Stimulated activated CD8-positive, alpha-beta memory T cell treated with anti-CD3 and anti-CD28 coated beads, Interleukin-7, amount 100 ng/mL, for 4 hours (primary cell): ENCODE measurements at places on chromosomes 12 and 14.

DNA sequence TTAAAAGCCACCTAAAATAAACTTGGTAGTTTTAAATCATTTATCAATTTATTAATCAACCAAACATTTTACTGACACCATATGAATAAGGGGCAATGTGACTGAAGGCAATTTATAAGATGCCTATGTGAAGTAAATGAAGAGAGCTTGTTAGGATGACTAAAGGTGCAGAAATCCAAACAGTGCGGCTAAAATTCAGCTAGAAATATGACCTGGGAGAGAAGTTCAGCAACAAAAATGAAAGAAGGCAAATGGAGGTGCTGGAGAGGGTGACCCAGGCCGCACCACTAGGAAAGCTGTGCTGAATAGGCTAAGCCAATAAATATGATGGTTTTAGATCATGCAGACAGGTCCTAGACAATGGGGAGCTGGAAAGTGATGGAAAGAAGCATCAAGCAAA lies 403.7 kb downstream of the BTG1 start:
- DNase-seq = no peak

DNA sequence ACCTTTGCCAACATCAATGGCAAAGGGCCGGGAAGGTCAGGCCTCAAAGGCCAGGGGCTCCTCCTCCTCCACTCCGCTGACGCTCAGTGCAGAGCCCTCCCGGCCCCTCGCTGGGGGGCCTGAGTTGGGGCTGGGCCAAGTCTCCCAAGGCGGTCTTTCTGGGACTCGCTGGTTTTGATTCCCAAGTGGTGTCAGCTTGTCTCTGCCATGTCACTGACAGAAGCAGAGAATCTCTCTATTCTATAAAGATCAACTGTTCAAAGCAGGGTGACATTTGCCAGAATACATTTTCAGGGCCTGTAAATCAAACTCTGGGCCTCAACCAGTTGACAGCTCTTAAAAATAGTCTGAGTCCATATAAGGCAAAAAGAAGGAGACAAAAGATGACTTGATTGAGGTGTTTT lies 75.9 kb downstream of the CCDC88C start:
- DNase-seq = no peak

DNA sequence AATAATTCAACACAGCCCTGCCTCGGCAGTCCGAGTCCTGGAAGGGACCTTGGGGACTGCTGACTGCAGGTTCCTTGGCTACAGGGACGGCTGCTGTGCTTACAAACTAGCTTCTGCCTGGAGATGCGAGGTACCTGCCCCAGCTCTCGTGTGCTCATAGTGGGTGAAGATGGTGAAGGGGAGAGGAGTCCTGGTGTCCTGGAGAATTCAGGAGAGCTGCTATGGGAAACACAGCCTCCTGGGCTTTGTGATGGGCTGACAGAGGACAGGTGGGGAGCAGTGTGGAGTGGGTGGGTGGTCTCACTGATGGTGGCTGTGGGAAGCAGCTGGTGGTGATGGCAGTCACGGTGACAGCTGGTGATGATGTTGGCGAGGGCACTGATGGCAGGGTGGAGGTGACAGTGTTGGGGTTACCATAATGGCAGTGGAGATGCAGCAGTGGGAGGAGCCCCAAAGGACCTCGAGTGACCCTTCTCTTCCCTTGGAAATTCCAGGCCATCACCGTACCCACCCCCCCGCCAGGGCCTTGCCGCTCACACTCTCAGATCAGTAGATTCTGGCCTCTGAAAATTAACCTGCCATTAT lies 32.8 kb downstream of the HVCN1 start:
- no peak for DNase-seq

DNA sequence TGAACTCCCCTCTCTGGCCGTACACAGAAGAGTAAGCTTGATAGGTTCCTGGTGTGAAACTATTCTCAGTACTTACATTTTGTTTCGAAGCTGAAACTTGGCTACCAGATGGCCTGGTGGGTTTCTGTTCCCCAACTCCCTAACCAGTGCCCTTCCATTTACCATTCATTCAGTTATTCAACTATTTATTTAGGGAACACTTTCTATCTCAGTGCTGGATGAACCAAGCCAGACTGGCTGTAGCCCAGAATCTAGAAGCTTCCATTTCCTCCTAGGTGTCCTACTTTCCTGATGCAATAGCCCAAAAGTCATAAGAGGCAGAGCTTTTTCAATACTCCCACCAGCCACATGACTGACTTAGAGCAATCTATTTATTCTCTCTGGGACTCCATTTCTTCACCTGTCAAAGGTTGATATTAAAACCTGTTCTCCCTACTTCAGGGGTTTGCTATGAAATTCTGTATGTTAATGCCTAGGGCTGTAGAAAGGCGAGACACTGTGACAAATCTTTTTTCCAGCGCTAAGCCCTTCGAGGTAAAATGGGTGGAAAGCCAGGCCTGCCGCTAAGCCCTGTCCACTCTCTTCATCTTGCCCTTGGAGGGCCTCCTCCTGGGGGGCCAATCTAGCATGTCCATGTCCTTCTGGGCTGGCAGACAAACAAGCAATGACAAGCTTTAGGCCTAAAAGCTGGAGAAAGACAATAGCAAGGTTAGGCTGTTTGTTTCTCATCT lies 8.1 kb upstream of the IRF2BPL start:
- DNase-seq = no peak

DNA sequence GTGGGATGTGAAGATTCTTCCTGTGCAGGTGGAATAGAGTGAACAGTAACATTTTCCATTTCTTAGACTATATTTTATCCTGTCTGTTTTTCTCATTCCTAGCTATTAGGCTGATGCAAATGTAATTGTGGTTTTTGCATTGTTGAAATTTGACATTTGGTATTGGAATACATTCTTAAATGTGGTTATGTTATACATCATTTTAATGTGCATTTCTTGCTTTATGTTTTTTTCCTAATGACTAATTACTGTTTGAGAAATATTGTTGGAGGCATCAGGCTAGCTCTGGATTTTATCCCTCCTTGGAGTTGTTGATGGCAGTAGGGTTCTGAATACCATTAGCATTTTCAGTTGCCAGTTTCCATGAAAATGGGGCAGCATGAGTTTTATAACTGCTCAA lies 75.9 kb upstream of the GNG2 start:
- no peak for DNase-seq

DNA sequence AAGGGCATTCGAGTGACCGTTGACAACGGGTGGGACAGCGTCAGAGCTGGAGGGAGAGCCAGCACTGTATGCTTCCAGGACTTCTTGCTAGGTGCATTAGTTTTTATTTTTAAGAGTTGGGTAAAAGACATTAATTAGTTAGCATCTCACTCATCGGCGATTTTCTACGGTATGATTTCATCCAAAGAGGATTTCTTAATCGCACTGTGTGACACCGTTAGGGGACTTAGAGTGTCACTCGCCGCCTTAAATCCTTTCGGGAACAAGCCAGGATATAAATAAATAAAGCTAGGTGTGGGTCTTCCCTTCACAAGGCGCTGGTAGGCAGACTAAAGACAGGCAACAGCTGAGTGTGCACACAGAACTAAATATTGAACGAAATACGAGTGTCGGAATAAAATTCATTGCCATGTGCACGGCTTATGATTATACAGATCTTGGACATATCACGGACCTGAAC lies 869 bp upstream of the NOVA1 start:
- no peak for DNase-seq

GRCh38 chr14:68660495-68660894 lies 132.4 kb downstream of the ZFP36L1 start:
- DNase-seq = no peak

GRCh38 chr14:54348001-54348611 lies 48.7 kb upstream of the CDKN3 start:
- no peak for DNase-seq

GRCh38 chr14:101560534-101561113 lies 671 bp upstream of the DIO3 start:
- no peak for DNase-seq

DNA sequence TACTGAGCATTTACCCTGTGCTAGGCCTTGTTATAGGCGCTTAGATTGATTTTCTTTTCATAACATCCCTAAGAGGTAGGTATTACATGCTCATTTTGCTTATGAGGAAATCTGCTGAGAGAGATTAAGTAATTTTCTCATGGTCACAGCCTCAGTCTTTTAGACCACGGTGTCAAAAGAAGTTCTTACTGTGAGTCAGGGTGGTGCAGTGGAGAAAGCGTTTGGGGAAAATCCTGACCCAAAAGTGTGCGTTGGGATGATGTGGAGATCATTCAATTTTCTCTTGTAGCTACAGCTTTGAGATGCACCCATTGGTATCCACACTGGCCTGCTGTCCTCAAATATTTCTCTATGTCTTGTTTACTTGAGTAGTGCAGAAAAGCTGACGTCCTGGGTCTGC lies 8.2 kb downstream of the ANG start:
- no peak for DNase-seq

GRCh38 chr14:105882626-105883025 lies 356.2 kb downstream of the TMEM121 start:
- no peak for DNase-seq

DNA sequence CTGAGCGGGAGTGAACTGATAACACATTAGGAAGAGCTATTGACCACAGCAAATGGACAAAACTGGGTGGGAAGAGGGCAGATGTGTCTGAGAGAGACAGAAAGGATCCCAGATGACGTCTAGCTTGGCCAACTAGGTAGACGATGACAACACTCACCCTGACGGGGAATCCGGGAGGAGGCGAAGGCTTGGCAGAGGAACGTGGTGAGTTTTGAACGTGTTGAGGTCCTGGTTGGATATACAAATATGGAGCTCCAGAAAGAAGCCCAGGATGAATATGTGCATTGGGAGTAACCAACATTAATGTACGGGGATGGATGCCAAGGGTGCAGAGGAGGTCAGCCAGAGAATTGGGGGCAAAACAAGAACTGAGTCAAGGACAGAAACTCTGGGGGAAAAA lies 60.7 kb downstream of the DPF3 start:
- no peak for DNase-seq

DNA sequence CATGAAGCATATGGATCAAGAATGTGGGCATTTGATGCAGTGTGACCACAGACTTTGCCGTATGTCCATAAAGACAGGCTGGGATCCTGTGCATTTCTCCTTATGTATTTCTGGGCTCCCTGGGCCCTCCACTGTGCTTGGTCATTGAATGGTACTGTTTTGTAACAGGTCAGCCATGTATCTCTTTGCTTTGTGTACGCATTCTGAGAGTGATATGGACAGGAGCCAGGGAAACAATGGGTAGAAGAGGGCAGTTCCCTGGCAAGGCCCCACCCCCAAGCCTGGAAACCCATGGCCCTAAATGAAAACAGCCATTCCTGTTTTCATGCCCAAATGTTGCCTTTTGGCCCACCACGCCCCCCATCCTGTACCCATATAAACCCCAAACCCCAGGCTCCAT lies 15.2 kb upstream of the FBXO34 start:
- no peak for DNase-seq

- DNase-seq = no peak
These were observed 12.3 kb upstream of the LEMD3 start for GRCh38 chr12:65157091-65157490.

DNA sequence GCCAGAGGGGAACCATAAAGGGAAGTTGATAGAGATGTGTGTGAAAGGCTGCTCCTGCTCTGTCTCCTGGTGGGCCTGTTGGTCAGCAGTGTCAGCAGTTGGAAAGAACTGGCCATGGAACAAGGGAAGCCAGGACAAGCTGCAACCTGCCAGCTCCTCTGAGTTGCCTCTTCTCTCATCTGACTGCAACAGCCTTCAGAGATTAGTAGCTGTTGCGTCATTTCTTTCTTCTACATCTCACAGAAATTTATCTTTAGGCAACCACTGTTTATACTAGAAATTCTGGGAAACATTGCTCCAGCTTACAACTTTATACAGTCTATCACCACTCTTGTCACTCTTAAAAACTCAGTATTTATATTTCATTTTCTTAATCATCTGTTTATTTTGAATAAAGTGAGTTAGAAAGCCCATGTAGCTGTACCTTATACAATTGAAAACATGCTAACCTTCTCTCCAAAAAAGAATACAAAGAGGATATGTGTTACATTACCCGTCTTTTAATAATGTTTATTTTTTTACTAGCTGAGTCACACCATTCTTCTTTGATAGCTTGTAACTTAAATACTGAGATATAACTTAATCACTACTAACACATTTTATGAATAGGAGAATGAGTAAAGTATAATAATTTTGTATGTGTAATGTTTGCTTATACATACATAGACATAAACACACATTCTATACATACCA lies 224.2 kb downstream of the LRFN5 start:
- no peak for DNase-seq

- DNase-seq = no peak
These were observed 111.0 kb downstream of the BBS10 start for GRCh38 chr12:76237086-76237701.

DNA sequence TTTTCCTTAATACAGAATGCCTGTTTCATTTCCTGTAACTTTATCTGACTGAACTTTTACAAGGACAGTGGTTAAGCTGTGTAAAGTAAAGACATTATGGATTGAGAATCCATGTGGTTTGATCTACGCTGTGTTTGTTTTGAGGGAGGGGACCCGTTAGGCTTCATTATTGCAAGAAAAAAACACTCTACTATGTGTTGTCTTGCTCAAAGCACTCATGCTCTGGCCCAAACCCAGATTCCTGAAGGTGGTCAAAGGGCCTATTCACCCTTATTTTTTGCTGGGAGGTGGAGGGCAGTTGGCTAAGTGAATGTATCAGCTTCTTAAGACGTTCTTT lies 11.9 kb downstream of the RNF10 start:
- no peak for DNase-seq

GRCh38 chr12:1226951-1227350 lies 235.9 kb downstream of the ERC1 start:
- no peak for DNase-seq

DNA sequence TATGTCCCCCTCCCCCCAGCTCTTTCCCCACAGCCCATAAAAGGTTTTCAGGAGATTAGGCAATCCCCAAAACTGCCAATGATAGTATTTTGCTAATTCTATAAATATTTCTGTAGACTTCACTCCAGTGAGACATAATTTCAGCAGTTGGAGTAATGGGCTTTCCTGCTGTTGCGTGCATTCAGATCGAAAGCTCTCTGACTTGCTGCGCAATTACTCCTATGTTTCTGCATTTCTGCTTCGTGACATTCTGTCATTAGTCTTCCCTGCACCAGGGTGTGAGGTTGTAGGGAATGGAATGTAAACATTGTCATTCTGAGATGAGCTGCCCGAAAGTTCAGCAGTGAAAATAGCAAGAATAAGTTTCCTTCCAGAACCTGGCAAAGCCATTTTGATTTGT lies 58.2 kb downstream of the SAMD4A start:
- no peak for DNase-seq

DNA sequence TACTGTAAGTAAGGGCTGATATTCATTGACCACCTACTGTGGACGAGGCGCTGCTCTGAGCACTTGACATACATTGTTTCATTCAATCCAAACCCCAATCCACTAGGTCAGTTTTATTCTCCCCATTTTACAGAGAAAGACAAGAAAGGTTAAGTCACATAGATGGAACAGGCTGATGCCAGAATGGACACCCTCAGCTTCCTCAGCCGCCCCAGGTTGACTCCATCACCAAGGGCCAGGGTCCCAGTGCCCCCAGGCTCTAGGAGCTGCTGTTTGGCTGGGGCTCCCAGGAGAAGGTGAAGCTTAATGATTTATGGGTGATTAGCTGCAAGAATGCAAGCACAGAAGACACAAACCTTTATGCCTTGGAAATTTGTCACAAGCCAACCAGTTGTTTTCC lies 671 bp upstream of the AQP2 start:
- no peak for DNase-seq
